ENCODE measurements at places on chromosomes 1 and 21.

DNA sequence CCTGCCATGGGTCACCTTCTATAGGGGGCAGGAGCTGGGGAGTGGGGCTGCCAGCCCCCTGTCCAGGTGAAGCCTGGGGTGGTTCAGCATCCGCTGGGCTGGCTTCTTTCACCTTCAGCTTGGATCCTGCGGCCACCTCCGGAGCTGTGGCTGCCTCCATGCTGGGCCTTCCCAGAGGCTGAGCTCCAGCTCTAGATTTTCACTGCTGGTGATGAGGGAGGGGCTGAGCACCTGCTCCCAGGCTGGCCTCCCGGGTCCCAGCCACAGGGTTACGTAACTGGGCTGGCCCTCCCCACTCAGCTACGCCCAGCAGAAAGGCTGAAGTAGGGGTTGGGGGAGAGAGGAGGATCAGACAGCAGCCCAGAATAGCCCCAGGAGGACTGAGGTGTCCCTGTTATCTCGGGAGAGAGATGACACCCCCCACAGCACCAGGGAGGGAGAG, at the start of gene MYBPHL:
TSS of gene MYBPHL (minus strand) at position 180 of the 442 bp plus-strand sequence. CDS start at position 160, 20 bp downstream.
- H3K36me3 ChIP-seq: no peaks in the 10 kb centered on the region
- no peak within 1 kb of the TSS for H3K4me3 ChIP-seq
- H3K27ac ChIP-seq: no peak within 1 kb of the TSS

DNA sequence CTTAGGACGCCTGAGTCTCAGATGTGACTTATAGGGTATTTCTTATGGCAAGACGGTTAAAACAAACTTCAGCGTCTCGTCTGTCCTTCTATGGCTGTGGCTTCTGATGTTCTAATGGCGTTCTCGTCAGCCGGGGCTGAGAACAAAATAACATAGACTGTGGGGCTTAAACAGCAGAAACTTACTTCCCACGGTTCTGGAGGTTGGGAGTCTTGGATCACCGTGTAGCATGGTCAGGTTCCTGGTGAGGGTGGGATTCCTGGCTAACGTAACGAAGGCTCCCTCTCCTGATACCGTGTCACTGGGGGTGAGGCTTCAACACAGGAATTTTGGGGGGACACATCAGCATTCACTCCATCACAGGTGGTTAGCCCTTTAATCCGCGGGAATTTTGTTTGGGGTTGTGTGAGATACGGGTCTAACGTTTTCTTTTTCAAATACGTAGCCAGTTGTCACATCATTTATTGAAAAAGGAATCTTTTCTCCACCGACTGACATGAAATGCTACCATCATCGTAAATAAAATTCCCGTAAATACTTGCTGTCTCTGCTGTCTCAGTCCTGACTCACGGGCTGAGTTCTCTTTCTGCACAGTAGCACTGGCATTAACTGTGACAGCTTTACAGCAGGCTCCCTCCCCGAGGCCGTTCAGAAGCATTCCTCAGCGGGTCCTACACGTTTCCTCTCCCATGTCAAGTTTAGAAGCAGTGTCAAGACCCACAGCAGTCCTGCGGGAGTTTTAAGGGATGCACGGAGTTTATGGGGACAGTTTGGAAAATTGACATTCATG, 8.1 kb upstream of the POFUT2 start:
- H3K4me1 ChIP-seq: peaks cover 10% of the 10 kb centered on the region
- H3K4me3 ChIP-seq: no peak overlapping the region
- no peak for DNase-seq
- no peak overlapping the region for H3K27ac ChIP-seq
- peaks cover 10% of the 10 kb centered on the region for H3K27me3 ChIP-seq

DNA sequence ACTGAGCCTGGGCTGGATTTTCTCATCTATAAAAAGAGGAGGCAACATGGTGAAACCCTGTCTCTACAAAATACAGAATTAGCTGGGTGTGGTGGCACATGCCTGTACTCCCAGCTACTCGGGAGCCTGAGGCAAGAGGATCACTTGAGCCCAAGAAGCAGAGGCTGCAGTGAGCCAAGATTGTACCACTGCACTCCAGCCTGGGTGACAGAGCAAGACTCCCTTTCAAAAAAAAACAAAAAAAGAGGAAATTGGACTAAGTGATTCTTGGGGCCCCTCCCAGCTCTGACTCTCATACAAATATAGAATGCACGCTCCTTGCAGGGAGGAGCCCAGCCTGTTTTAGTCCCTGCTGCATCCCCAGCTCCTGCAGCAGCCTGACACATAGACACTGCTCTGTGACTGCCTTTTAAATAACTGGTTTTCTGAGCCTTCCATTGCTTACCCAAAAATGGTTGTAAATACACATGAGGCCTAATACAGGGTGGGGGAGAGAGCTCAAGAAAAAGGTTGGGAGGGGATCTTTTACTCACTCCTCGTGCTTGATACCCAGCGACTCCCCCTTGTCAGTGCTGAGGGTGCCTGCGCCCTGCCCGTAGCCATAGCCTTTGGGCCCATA, 17.2 kb downstream of the CSRP1 start:
- no peaks in the 10 kb centered on the region for H3K27me3 ChIP-seq
- peaks cover 32% of the 10 kb centered on the region for H3K36me3 ChIP-seq
- no peak overlapping the region for H3K4me3 ChIP-seq
- no peak overlapping the region for H3K27ac ChIP-seq
- peaks cover 3% of the 10 kb centered on the region for H3K4me1 ChIP-seq
- DNase-seq: no peak

DNA sequence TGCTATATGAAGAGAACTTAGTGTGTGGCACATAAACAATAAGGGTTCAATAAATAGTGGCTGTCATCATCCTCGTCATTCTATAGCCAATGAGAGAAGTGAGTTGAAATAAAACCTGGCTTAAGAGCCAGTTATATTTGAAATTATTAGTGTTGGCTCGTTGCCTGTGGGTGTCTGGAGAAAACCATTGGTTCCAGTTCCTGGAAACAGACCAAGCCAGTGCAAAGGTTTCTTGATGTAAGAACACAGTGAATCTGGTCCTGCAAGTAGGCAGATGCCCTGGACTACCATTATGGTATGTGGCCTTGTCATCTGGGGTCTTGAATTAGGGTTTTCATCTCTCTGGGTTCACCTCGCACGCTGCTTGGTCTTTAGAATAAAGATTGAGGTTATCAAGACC, 43.3 kb downstream of the URB2 start:
- peaks cover 13% of the 10 kb centered on the region for H3K36me3 ChIP-seq
- no peaks in the 10 kb centered on the region for H3K27me3 ChIP-seq
- H3K4me3 ChIP-seq: no peak overlapping the region
- no peaks in the 10 kb centered on the region for H3K4me1 ChIP-seq
- no peak for DNase-seq
- no peak overlapping the region for H3K27ac ChIP-seq

DNA sequence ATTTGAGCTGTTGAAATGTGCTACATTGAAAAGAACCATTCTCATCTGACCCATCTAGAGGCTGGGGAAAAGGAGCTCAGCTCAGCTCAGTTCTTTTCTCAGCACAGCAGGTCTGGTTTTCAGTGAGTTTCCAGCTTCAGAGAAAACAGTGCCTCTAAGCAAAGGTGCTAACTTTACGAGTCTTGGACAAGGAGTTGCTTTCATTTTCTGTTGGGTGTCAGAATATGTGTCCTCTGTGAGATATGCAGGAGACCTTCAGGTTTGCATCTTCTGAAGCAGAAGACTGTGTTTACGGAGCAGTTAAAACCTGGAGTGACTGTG, 321.3 kb upstream of the USP24 start:
- H3K27ac ChIP-seq: peak overlapping the region; percentile 91
- peaks cover 48% of the 10 kb centered on the region for H3K4me1 ChIP-seq
- peak; percentile 25 for DNase-seq
- peaks cover 2% of the 10 kb centered on the region for H3K27me3 ChIP-seq
- peak overlapping the region; percentile 67 for H3K4me3 ChIP-seq

DNA sequence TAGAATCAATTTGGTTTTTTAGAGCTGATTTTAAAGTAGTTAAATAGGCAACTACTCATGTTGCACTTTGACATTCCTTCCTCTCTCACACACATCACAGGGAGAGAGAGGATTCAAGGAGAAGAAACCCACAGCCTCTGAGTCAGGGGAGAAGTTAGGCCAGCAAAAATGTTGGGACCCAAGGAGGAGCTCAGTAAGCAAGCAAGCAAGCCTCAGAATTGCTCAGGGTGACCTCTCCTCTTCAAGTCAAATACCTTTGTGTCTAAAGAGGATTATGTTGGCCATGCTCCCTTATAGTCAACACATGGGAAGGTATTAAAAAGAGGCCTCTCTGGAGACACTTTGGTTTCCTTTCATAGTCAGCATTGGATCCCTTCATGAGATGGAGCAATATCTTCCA, 80.5 kb upstream of the WARS2 start:
- H3K4me1 ChIP-seq: no peaks in the 10 kb centered on the region
- no peak overlapping the region for H3K4me3 ChIP-seq
- H3K27me3 ChIP-seq: peaks cover 6% of the 10 kb centered on the region
- H3K27ac ChIP-seq: no peak overlapping the region
- no peak for DNase-seq
- H3K36me3 ChIP-seq: peaks cover 9% of the 10 kb centered on the region

GRCh38 chr1:51607681-51608095, 9.2 kb upstream of the OSBPL9 start:
- no peaks in the 10 kb centered on the region for H3K36me3 ChIP-seq
- H3K27me3 ChIP-seq: peaks cover 10% of the 10 kb centered on the region
- no peak for DNase-seq
- H3K4me1 ChIP-seq: no peaks in the 10 kb centered on the region

GRCh38 chr1:153362187-153362775, 4.6 kb downstream of the S100A9 start:
- H3K27ac ChIP-seq: no peak overlapping the region
- H3K36me3 ChIP-seq: no peaks in the 10 kb centered on the region
- H3K27me3 ChIP-seq: peaks cover 2% of the 10 kb centered on the region
- DNase-seq: no peak
- peaks cover 4% of the 10 kb centered on the region for H3K4me1 ChIP-seq
- H3K4me3 ChIP-seq: no peak overlapping the region

GRCh38 chr1:193310564-193310963, 124.2 kb upstream of the B3GALT2 start:
- no peak overlapping the region for H3K4me3 ChIP-seq
- H3K27ac ChIP-seq: no peak overlapping the region
- DNase-seq: no peak
- H3K4me1 ChIP-seq: peaks cover 10% of the 10 kb centered on the region
- no peaks in the 10 kb centered on the region for H3K36me3 ChIP-seq
- no peaks in the 10 kb centered on the region for H3K27me3 ChIP-seq

- no peaks in the 10 kb centered on the region for H3K36me3 ChIP-seq
- H3K4me3 ChIP-seq: peak overlapping the region; percentile 98
- peaks cover 10% of the 10 kb centered on the region for H3K27me3 ChIP-seq
- peaks cover 54% of the 10 kb centered on the region for H3K4me1 ChIP-seq
- DNase-seq: no peak
These were observed 779 bp downstream of the SON start for GRCh38 chr21:33543505-33544129.

DNA sequence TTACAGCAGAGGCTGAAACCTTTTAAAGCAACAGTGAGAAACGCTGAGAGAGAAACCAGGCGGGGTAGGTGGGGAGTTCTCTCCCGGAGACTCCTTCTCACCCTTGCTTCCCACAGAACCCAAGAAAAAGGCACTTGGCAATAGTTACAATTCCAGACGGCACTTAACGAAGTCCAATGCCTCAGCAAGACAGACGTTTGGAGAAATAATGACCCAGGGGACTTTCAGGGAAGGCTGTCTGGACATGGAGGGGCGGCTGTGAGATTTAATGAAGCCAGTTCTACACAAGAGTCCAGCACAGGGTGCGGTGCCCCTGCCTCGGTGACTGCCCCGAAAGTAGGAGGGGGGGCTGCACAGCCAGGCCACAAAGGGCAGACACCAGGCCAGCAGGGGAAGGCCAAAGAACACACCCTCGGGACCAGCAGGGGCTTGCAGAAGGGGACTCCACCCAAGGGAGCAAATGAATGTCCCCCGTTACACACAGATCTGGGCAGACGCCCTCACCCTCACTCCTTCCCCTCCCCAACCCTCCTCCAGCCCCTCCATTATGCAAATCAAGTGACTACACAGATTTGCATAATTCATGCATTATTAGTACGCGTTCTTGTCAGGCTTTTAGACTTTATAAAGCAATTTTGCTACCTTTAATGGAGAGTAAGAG, 26.3 kb downstream of the KCNN3 start:
- no peaks in the 10 kb centered on the region for H3K4me1 ChIP-seq
- H3K4me3 ChIP-seq: no peak overlapping the region
- H3K27ac ChIP-seq: no peak overlapping the region
- H3K36me3 ChIP-seq: no peaks in the 10 kb centered on the region
- DNase-seq: no peak

DNA sequence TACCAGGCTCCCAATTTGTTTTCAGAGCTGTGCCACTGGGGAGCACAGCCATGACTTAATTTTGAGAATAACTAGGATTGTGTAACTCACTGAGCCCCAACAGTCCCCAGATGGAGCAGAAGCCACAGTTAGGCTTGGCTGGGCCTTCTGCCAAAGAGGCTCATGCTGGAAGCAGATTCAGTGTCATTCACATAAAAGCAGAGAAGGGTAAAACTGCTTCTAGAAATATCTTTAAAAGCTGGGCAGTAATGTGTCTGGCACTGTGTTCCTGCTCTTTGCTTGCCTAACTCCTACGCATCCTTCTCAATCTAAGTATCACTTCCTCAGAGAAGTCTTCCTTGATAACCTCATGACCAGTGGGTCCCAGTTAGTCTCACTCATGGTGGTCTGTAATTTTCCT, 20.3 kb downstream of the STK40 start:
- no peak overlapping the region for H3K4me3 ChIP-seq
- no peak for DNase-seq
- peaks cover 13% of the 10 kb centered on the region for H3K36me3 ChIP-seq

GRCh38 chr1:77824079-77824478, 44.6 kb downstream of the MIGA1 start:
- H3K27me3 ChIP-seq: no peaks in the 10 kb centered on the region
- H3K4me3 ChIP-seq: no peak overlapping the region
- H3K4me1 ChIP-seq: no peaks in the 10 kb centered on the region

- H3K36me3 ChIP-seq: no peaks in the 10 kb centered on the region
- DNase-seq: no peak
- no peaks in the 10 kb centered on the region for H3K27me3 ChIP-seq
- no peak overlapping the region for H3K27ac ChIP-seq
- no peaks in the 10 kb centered on the region for H3K4me1 ChIP-seq
- no peak overlapping the region for H3K4me3 ChIP-seq
These were observed 47.2 kb downstream of the MORN1 start for GRCh38 chr1:2344121-2344681.

- H3K36me3 ChIP-seq: no peaks in the 10 kb centered on the region
- H3K27ac ChIP-seq: no peak overlapping the region
- H3K4me3 ChIP-seq: no peak overlapping the region
- no peaks in the 10 kb centered on the region for H3K4me1 ChIP-seq
These were observed 63.8 kb downstream of the PLXNA2 start for GRCh38 chr1:208180421-208180820.

All from immature natural killer cell (primary cell).